ENCODE measurements at places on chromosomes 3 and 15.

- DNase-seq, result no peak
These were observed 308.4 kb upstream of the DPH6 start for GRCh38 chr15:35854316-35854715.

DNA sequence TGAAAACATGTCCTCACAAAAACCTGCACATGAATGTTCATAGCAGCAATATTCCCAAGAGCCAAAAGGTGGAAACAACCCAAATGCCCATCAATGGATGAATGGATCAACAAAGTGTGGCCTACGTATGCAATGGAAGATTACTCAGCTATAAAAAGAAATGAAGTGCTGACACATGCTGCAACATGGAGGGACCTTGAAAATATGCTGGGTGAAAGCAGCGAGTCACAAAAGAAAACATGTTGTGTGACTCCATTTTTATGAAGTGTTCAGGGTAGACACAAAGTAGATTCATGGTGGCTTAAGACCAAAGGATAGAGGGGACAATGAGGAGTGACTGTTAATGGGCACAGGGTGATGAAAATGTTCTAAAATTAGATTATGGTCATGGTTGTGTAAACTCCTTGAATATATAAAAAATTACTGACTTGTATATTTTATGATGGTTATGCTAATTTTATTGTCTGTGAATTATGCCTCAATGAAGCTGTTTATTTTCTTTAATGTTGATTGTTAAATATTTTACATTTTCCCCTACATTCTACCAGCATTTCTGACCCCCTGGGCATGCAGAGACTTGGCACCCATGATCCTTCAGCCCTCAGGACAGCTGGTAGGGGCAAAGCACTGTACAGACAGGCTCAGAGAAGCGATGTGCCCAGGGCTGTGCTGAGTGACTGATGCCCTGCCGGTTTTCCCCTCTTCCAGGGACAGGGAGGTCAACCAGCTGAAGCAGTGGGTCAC is 37.8 kb downstream of the CFAP100 start:
- no peak for DNase-seq

DNA sequence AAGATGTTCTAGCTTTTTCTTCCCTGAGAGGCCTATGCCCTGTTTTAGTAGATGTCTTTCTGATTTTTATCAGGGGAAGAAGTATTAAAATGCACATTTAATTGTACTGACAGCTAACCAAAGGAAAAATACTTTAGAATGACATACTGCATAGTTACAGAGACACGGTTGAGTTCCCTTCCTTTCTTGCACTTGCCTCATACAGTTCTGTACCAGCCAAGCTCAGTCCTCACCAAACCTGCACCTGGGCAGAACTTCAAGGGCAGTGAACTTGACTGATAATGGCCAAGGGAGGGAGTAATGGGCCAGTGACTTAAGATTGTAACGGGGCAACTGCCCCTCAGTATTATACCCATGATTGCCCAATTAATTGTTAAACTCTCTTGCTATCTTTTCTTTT is 34.1 kb upstream of the RASGRP1 start:
- DNase-seq, result no peak

DNA sequence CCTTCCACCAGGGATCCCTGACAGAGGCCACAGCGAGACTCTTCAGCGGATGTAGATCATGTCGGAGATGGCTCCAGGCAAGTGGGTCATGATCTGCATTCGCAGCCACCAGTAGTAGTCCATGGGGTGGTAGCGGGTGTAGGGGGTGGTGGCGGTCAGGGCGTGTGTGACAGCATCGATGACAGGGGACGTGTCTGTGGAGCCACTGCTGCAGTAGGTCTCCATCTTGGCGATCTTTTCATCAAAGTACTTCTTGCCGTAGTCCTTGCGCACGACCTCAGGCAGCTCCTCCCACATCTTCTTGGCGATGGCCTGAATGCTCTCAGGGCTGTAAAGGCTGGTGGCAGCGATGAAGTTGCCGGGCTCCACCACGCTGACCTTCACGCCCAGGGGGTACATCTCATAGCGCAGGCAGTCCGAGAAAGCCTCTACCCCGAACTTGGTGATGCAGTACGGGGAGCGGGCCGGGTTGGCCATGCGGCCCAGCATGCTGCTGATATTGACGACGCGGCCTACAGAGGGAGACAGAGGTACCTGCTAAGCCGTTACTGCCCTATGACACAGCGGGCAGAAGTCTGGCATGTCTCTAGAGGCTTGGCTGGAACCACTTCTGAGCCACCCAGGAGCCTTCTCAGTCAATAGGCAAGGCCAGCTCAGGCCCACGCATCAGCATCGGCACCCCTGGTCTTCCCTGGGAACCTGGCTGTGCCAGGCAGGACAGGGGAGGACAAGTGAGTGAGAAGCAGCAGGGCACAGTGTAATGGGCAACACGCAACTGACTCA is 43.7 kb downstream of the BDH1 start:
- DNase-seq, result no peak

- DNase-seq, result no peak
These were observed 2.9 kb downstream of the TIMP4 start for GRCh38 chr3:12155828-12156227.

DNA sequence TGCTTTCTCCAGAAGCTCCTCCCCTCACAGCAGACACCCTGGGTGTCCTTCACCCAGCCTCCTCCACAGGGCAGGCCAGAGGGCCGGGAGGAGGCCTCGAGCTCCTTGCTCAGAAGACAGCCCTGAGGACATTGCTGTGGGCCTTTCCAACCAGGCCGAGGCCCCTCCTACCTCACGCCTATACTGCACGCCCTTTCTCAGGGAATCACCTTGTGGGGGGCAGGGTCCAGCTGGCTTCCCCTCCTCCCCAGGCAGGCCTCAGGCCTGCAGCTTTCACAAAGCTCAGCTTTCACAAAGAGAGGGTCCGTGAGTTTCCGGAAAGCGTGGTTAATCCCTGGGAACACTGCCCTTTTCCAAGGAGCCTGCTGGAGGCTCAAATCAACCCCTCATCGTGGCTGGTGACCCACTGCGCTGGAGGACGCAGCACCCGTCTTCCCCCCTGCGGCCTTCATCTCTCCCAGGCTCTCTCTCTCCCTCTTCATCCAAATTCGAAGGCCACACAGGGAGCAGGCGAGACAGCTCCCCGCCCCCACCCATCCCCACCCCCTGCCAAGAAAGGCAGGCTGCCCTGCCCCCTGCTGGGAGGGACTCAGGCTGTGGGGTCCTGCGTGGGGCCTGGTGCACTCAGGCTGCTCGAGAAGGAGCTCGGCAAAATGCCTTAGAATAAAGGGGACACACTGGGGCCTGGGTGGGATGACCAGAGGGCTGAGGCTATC is 79.4 kb downstream of the OCA2 start:
- no peak for DNase-seq

GRCh38 chr3:149655826-149656574 is 1.8 kb downstream of the WWTR1 start:
- no peak for DNase-seq

DNA sequence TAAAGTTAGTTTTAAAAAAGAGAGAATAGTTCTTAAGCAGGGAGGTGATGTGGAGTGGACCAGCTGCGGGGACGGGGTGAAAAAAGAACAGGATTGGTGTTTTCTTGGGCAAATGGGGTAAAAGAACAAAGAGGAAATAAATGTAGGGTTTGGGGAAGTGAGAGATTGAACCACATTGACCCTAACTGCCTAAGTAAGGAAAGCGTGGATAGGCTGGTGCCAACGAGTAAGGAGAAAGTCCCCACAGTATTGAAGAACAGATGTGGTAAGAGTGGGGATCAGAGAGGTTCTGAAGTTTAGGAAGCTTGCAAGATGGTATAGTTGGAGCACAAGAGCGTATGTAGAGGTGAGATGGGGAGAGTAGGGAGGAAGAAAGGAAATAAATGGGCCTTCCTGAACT is 17.0 kb downstream of the IREB2 start:
- DNase-seq, result no peak

- DNase-seq, result no peak
These were observed 71.2 kb upstream of the ST3GAL6 start for GRCh38 chr3:98691897-98692296.

GRCh38 chr15:70146162-70146561 is 48.4 kb upstream of the TLE3 start:
- DNase-seq, result no peak

- DNase-seq, result no peak
These were observed 73.9 kb downstream of the ATP10A start for GRCh38 chr15:25789211-25789610.

GRCh38 chr15:68734352-68734751 is 86.3 kb downstream of the ANP32A start:
- no peak for DNase-seq

DNA sequence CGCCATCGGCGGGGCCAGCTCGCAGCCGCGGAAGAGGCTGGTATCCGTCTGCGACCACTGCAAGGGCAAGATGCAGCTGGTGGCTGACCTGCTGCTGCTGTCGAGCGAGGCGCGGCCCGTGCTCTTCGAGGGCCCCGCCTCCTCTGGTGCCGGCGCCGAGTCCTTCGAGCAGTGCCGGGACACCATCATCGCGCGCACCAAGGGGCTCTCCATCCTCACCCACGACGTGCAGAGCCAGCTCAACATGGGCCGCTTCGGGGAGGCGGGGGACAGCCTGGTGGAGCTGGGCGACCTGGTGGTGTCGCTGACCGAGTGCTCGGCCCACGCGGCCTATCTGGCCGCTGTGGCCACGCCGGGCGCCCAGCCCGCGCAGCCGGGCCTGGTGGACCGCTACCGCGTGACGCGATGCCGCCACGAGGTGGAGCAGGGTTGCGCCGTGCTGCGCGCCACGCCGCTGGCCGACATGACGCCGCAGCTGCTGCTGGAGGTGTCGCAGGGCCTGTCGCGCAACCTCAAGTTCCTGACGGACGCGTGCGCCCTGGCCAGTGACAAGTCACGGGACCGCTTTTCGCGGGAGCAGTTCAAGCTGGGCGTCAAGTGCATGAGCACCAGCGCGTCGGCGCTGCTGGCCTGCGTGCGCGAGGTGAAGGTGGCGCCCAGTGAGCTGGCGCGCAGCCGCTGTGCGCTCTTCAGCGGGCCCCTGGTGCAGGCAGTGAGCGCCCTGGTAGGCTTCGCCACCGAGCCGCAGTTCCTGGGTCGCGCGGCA is 1.8 kb downstream of the TLNRD1 start:
- DNase-seq, result no peak

- DNase-seq, result no peak
These were observed 127.1 kb downstream of the ABHD5 start for GRCh38 chr3:43817825-43818224.

- no peak for DNase-seq
These were observed 66.0 kb downstream of the CRTC3 start for GRCh38 chr15:90595763-90596155.

GRCh38 chr3:171018156-171018935 is 8.2 kb downstream of the SLC2A2 start:
- no peak for DNase-seq

GRCh38 chr15:88513195-88513594 is 33.3 kb downstream of the DET1 start:
- no peak for DNase-seq

DNA sequence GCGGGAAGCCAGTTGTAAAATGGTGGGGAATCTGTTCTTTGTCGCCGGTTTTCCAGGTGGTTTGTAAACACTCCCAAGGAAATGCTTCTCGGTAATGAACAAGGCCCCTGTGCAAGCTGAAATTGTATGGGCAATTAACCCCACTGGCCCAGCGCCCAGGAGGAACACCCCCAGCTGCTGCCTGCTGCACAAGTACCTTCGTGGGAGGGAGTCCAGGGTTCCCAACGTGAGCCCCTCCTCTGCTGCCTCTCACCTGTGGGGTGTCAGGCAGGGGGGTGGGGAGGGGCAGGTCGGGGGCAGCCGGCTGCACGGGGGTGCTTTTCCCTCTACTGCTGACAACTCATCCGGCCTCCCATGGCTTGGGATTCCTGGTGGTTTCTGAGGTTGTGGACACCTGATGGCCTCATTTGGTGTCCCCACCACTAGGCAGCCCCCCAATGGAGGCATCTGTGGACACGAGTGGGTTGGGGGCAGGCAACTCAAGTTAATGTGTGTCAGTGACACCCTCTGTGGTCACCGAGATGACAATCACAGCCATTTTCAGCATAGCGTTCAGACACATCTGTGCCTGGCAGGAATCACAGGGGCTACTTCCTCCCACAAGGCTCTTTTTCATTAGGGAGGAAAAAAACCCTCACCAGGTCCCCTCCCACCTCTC is 35.6 kb upstream of the PRR23E start:
- DNase-seq, result no peak

DNA sequence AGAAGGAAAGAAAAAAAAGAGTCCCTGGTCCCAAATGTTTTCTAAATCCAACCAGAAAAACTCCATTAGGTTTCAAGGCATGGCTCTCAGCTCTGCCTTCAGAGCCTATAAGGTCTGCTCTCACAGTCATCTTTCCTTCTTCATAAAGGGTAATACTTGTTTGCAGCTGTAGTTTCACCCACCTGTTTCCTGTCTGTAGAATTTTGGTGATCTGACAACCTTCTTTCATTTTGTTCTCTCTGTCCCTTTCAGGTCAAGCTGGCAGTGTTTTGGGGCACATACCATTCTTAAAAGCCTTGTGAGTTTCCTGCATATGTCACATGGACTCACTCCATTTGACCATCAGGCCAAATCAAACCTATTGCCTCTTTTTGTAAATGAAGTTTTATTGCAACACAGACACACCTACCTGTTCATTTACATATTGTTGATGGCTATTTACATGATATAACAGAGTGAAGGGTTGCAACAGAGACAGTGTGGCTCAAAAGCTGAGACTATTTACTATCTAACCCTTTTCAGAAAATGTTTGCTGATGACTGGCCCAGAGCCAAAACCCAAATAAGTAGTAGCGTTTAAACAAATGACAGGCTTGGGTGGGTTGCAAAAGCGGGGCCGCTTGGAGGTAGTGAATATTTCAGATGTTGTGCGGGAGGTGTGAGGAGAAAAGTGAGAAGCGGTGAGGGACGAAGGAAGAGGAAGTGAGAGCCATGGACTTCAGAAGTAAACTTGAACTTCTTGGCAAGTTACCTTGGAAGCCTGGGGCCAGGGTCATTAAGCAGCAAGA is 292.7 kb upstream of the PROK2 start:
- DNase-seq, result no peak

- DNase-seq, result peak; percentile 36
These were observed 17.5 kb downstream of the HDC start for GRCh38 chr15:50247819-50248655.

- no peak for DNase-seq
These were observed 232.2 kb downstream of the VPS13C start for GRCh38 chr15:61828008-61828407.

DNA sequence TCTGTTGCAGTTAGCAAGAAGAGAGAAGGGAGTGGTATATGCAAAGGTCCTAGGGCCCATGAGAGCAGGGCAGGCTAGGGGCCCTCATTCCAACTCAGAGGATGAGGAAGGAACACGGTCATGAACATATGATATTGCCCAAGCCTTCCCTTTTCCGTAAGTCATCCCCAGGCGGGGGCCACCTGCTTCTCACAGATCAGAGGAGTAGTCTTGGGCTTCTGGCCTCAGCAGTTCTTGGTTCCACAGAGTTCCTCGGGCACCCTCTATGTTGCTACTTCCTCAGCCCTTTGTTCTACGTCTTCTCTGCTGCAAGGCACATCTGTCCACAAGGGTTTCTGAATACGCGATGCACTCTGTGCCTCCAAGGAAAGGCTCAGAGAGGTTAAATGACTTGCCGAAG is 25.3 kb downstream of the EPHB3 start:
- DNase-seq, result no peak

- no peak for DNase-seq
These were observed 116.5 kb downstream of the RTP4 start for GRCh38 chr3:187484547-187485295.

Data from stimulated activated CD4-positive, alpha-beta T cell treated with anti-CD3 and anti-CD28 coated beads, TNF-alpha, amount 100 ng/mL, for 4 hours (primary cell).